ENCODE measurements at places on chromosomes 2 and 18.
A peak's percentile ranks its signal among the peaks of the same experiment; 100 is the strongest.

- DNase-seq, result no peak
Observed at GRCh38 chr2:44779793-44780192, 161.7 kb upstream of the SIX3 start.

DNA sequence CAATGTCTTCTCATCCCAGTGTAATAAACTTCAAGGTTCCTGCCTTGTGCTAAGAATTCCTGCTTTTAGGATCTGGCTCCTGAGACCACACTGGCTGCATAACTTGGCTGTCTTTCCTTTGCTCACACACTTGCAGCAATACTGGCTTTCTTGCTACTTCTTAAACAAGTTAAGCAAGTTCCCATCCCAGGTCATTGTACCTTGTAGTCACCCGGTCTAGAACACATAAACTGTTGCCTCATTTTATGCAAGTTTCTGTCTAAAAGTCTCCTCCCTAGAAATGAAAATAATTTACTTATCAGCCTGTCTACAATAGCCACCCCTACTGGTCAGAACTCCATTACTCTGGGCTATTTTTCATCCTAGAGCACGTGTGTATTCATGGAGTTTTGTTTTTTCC lies 887.9 kb upstream of the FAM98A start:
- no peak for DNase-seq

DNA sequence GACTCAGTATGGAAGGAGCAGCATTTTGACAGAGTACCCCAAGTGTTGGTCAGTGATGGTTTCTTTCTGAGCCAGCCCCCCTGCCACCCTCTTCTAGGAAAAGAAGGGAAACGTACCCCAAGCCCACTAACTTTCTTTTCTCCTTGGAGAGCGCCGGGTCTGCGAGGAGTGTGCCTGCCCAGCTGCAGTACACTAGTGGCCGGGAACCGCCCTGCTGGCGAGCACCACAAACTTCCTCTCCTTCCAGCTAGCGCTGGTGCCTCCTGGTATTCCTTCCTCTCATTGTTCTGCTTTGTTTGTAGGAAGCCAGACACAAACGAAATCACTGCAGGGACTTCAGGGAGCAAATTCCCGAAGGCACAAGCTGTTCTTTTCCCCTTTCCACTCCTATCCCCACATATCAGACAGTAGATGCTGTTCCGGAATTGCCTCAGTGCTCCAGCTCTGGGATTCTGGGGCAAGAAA lies 1.8 kb downstream of the CCDC85A start:
- DNase-seq, result no peak

- DNase-seq, result peak; percentile 71
Observed at GRCh38 chr2:47905386-47906156, 727 bp downstream of the FBXO11 start.

DNA sequence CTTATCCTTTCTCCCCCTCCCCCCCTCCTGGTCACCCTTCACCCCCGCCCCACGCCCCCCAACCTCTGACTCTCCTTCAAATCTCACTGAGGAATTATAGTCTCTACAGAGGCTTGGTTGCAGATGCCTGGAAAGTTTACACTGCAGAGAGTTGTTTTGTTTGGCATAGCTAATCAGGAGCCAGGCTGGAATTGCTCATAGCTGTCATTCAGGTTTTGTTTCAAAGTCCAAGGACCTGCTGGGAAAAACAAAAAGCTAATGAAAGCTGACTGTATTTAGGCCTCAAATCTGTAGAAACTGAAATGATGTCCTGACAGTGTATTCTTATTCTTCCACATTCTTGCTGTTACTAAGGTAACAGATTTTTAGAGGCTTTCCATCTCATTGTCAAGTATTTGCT lies 22.6 kb downstream of the GREB1L start:
- no peak for DNase-seq

DNA sequence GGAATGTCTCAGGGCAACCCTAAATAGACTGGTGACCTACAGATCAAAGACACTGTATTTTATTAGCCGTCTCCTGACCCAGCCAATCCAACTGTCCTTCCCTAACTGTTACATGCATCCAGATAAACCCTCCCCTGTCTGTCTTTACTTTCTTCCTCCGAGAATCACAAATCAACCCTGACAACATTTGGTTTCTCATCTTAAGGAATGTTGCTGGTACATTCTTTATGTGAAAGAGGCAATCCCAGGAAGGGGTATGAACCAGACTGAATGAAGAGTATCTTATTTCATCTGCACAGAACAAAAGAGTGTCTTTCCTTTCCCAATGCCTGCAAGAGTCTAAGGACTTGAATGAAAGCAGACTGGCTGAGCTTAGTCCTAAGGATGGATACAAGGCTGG lies 113.9 kb upstream of the LTBP1 start:
- no peak for DNase-seq
